ENCODE measurements at places on chromosomes 5 and 9.

DNA sequence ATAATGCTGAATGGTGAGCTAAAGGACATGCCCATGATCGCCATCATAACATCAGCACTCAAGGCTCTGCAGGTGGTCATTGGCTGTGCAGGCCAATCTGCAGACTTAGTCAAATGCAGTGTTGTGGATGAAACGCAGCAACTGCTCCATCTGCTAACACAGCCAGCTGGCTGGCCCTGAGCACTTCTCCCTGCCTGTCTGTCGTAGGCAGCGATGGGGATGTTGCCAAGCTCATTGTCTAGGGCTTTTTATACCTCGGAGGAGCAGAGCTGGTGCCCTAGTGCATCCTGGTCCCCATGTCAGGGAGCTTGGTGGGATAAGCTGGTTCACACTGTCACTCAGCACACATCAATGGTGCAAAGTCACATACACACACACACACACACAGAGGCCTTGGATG lies 189.4 kb downstream of the TENT4A start:
- DNase-seq: no peak

GRCh38 chr5:156051972-156052371 lies 275.0 kb upstream of the SGCD start:
- DNase-seq: no peak

GRCh38 chr5:161169776-161170175 lies 317.8 kb upstream of the ATP10B start:
- DNase-seq: no peak

DNA sequence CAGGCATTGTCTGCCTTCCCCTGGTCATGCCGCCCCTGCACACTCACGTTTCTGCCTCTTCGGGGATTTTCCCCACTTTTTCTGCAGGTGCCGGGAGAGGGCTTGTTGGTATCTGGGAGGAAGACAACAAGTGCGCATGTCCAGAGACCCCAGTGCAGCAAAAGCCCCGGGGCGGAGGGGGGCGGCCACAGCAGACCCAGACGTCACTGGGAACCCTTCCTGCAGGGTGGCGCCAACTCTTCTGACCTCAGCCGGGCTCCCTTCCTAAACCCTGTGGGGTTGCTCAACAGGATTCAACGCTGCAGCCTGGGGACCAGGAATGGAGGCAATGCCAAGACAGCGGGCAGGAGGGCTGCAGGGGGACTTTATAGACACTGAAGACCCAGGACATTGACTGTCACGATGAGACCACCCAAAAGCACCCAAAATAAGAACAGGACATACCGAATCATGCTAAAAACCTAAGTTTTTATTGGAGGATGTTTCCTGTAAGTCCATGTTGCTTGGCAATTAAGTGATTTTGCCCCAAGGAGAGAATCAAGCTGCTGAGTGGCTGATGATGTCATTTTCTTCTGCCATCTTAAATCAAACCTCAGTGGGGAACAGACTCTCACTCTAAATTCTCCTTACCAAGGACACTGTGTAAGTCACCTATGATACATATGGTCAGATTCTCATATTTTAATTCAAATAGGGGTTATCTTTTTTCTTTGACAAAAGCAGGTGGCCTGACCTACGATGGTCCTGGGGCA lies 62.9 kb upstream of the SIMC1 start:
- DNase-seq: no peak

DNA sequence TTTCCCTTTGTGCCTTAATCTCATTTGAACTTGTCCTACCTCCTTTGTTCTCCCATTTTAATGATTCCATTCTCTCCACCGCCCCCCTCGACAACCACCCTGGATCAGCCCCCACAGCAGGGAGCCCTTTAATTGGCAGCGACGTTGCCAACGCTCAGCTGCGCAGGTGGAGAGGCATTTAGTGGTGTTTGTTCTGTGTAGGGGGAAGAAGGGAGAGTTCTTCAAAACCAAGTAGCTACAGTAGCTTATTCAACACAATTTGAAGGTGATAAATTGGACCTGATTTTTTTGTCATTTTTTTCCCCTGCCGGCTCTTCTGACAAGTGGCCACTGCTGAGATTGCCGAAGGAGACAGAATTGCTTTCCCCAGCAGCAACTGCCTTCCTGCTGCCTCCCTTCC lies 499.1 kb downstream of the CDK5RAP2 start:
- no peak for DNase-seq

DNA sequence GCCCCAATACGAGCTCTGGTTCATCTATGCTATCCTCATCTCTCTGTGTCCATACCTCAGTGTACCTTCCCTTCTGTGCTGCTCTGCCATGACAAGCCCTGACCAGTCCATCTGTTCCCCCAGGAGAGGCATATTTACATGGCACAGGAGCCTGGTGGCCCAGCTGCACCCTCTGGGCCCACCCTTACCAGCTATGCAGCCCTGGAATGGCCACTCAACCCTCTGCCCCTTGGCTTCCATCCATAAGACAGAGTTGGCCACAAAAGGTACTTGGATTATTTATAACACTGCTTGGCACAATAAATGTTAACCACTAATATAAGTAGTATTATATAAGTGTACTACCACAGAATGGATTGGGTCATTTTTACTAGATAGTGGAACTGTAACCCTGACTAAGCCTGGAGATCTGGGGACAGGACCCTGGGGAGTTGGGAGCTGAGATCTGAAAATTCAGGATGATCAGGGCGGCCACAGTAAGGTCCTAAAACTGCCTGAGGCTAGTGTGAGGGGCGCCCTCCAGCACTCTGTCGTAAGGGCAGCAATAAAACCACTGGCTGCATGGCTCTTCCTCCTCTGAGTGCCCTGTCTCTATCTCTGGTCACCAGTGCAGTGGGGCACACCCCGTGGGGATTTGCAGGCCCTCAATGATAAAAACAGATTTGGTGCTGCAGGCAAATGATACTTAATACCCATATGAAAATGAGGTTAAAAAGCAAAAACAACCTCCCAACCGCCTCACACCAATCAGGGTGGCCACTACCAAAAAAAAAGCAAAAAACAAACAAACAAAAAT lies 65.8 kb downstream of the SEMA4D start:
- DNase-seq: no peak

GRCh38 chr5:125695996-125696655 lies 727.1 kb upstream of the GRAMD2B start:
- DNase-seq: no peak

DNA sequence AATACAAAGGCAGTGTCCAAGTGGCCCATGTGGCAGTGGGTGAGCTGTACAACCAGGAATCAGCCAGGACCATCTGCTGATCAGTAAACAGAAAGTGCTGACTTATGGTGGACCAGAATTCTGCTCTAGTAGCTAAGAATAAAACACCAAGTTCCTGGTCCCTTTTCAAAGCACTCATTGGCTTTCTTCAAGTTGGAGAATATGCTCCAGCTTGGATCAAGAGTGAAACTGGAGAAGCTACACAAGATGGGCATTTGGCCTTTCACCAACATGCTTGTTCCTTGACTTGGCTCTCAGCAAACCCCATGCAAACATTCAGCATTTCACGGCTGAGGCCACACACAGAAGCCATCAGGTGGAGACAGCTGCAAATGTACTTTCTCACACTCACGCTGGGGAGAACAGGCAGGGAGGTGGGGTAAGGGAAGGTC lies 32.1 kb downstream of the MARCHF3 start:
- DNase-seq: no peak

DNA sequence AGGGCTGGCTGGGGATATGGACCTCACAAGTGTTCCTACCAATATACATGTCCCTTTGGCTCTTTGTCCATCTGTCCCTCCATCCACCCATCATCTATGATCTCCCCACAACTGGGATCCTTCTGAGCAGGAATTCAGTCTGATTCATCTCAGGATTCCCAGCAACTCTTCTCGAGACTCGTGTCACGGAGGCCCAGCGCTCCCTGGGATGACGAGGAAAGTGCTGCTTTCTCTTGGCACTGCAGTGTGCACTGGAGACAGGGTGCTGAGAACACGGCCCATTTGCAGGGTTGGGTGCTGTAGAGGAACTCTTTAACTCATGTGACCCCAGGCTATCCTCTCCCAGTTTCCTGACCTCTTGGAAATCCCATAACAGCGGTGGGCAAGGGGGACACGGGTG lies 72.9 kb downstream of the ANGPTL2 start:
- no peak for DNase-seq

DNA sequence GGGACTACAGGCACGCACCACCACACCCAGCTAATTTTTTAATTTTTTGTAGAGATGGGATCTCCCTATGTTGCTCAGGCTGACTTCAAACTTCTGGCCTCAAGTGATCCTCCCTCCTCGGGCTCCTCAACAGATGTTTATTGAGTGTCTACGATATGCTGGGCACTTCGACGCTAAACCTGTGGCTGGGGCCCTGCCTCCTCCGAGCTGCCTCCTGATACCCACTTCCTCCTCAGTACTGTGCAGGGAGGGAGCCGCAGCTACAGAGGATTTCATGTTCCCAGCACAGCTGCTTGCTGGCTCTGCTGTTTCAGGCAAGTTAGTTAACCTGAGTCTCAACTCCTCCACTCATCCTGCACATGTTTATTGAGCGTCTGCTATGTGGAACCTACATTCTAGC lies 9.6 kb downstream of the AIF1L start:
- DNase-seq: no peak

- DNase-seq: no peak
Observed at GRCh38 chr5:50808406-50808805, 142.0 kb downstream of the PARP8 start.

GRCh38 chr5:122200450-122200849 lies 71.1 kb downstream of the ZNF474 start:
- DNase-seq: no peak

- no peak for DNase-seq
Observed at GRCh38 chr9:16869131-16869881, 1.2 kb downstream of the BNC2 start.

DNA sequence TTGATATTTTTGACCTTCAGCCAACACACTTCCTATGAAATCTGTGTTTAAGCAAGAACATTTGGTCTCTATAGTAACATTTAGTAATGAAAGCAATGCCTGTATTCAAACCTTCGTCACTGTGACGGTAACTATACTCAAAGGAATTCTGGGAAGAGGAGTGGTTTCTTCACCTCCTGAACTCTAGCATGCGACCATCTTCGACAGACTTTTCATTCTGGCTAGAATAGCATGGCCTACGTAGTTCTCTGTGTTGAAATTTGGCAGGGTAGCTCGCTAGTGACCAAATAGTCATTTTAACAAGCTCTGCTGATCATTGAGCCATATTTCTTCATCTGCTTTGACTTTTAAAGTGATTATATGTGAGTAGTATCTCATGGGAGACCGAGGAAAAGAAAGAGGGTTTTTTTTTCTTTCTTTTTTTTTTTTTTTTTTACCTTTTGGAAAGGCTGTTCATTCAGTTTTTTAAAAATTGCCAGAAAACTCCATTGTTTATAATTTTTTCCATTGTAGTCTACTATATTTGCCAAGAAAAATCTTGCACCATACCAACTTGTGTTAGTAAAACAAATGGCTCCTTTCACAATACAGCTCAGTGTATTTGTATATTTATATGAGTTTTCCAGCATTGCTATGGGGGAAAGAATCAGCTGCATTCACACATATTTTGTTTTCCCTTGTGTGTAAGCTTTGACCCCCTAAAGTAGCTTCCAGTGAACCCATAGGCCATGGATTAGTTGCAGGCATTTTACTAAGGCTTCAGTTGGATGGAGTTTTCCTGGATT lies 166.8 kb downstream of the NNT start:
- DNase-seq: no peak

- no peak for DNase-seq
Observed at GRCh38 chr5:4659851-4660250, 480.3 kb upstream of the ADAMTS16 start.

DNA sequence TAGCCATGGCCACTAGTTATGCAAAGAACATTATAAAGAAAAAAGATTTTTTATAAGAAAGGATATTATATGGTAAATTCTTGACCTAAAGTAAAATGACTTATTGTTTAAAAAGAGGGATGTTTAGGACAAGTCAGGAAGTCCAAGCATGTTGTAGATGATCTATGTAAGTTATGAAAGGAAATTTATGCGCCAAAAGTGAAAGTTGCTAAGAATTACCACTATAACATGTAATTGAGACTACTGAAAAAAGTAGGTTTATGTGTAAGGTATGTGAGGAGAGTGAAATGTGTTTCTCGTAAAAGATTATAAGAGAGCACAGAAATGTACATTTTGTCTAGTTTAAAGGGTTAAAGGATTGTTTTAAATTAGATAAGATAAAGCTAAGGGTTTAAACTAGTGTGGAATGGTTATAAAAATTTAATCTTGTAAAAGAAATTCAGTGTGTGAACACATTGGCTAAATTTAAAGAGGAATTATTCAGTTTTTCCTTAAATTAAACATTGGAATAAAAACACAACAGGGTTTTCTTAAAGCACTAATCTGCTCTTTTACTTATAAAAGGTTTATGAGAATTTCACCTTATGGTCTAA lies 1100.4 kb upstream of the EDIL3 start:
- DNase-seq: no peak

GRCh38 chr5:125713109-125713805 lies 710.0 kb upstream of the GRAMD2B start:
- DNase-seq: no peak

- DNase-seq: no peak
Observed at GRCh38 chr5:115723220-115723619, 93.2 kb downstream of the CDO1 start.

DNA sequence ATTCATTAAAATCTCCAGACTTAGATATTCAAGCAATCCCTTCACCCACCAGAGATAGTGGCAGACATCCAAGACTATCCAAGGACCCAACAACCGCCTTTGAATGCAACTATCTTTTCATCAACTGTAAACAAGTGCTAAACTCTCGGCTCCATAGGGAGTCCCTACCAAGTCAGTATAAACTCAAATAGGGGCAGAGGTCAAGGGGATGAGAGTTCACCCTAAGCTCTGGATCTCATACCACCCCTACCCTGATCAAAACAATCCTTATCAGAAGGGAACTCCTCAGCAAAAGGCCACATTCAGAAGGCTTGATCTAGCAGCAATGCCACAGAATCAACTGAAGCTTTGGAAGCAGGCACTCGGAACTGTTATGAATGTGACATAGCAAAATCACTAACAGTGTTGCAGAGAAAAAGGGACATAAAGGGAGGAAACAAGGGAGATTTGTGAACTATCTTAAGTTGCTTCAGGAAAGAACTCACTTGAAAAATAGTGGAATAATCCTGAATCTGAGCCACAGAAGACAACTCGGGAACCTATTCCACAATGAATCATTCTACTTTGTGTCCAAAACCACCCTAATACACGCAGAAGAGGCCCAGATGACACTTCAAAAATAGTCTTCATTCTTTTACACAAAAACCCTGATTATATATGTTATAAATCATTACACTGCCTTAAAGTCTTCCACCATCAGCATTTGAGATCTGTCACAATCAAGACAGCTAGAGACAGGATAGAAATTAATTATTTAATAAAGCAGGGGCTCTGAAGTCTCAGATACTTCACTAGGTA lies 49.8 kb downstream of the NR6A1 start:
- DNase-seq: no peak

DNA sequence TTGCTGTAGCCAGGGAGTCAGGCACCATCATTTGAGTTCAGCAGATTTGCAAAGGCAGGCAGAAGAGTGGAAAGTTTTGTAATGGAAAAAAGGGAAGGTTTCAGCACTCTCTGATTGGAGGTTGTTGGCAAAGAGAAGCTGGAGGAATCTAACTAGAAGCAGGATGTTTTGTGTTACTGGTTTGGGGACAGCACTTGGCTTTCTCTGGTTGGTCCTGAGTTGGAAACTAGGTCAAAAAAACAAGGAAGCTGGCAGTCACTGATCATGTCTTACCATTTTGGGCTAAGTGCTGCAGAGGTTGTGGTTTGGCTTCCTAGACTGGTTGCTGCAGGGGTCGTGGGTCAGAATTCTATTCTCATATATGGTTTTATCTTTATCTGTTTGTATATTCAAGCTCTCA lies 189.8 kb downstream of the DRD1 start:
- no peak for DNase-seq

Measured in stimulated activated CD4-positive, alpha-beta T cell treated with anti-CD3 and anti-CD28 coated beads, Interleukin-12 subunit alpha, Interleukin-12 subunit beta, amount 100 ng/mL, for 24 hours (primary cell).